Left kidney (tissue), 8 donors: ENCODE measurements at places on chromosomes 12 and 14.

DNA sequence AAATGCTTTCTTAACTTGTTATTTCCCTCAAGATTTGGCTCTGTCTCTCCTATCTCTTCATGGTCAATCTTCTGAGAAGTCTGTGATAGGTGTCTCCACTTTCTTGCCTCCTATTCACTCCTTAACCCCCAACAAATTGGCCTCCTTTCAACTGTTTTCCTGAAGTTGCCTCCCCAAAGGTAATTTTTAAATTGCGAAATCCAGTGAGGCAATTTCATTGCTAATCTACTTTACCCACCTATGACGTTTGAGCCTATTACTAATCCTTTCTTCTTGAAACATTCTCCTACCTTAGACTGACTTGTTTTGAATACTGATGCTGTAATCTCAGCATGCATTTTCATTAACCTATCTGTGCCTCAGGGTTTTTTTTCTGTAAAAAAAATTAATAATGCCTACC, 6.0 kb upstream of the KCNH5 start:
- DNase-seq = no peak

DNA sequence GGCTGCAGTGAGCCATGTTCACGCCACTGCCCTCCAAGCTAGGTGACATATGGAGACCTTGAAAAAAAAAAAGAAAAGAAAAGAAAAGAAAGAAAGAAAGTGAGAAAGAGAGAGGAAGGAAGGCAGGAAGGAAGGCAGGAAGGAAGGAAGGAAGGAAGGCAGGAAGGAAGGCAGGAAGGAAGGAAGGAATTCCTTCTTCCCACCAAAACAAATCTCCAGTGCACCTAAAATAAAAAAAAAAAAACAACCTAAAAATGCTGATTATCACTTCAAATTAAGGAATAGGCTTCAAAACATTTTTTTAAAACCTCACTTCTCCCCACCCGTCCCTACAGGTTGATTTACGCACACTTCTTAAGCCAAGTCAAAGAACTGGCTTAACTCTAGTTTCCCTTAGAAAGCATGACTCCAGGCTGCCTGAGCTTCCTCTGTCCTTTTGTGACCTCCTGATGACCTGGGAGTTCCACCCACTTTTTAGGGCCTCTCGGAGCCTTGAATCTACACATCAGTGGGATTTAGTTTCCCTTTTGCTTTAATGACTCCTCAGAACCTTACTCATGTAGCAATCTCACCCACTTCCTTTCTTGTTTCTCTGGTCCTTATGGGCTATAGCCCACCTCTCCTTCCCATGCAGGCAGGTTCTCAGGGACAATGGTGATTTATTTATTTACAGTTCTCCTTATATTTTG, 18.6 kb downstream of the DUSP6 start:
- DNase-seq = no peak

DNA sequence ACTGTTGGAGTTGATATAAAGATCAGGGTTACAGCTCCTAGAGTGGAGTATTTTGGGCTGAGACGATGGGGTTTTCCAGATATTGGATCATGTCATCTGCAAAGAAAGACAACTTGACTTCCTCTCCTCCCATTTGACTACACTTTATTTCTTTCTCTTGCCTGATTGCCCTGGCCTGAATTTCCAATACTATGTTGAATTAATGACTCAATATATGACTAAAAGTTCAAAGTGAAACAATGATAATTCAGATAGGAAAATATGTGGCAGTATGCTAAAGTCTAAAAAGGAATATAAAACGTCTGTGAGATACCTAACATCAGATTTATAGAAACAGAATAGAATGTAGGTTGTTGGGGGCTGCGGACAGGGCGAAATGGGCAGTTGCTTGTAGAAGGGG, 72.2 kb downstream of the BHLHE41 start:
- DNase-seq = no peak

- no peak for DNase-seq
Measured at GRCh38 chr12:130708648-130709047, 7.5 kb downstream of the RIMBP2 start.
